Fibroblast of pulmonary artery (primary cell): ENCODE measurements at places on chromosomes 7 and 10.
A peak's percentile ranks its signal among the peaks of the same experiment; 100 is the strongest.

DNA sequence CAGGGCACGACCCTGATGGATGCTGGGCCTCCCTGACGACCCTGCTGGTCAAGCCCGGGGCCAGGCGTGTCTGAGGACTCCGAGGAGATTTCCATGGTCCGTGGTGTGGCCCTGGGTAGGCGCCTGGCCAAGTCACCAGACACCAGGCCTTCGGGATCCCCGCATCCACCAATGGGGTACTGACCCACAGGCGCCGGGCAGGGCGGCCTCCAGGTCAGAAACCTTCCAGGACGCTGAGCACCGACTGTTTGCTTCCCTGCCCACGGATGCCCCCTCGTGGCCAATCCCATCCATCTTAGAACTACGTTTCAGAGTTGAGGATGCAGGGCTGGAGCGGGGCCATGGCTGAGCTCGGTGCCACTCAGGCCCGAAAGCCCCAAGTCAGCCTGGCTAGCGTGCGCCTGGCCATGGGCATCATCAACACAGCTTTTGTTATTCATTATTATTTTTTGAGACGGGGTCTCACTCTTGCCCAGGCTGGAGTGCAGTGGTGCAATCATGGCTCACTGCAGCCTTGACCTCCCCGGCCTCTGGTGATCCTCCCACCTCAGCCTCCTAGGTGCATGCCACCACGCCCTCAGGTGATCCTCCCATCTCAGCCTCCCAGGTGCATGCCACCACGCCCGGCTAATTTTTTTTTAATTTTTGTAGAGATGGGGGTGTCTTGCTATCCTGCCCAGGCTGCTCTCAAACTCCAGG is 7.1 kb upstream of the AMZ1 start:
- DNase-seq: peak; percentile 73

DNA sequence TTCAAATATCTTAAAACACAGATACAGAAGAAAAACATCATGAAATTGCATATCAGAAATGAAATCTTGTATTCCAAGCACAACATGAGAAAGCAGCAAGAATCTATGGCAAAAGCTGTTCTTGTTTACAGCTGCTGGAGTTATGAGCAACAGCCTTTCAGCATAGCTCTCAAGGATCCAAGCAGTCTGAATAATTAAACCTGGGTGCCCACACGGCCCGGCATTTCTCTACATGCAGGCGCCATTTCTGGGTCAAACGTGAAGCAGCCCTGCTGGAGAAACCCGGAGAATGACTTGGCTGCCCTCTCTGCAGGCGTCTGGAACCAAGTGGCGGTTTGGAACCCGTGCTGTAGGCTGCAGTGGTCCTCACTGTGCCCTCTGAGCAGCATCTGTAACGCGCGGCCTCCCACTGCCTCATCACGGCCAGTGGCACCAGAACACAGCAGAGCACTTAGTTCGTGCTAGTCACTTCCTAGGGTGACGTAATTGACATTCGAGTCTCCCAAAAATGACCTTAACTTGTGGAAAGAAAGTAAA is 213.0 kb downstream of the TCERG1L start:
- no peak for DNase-seq

DNA sequence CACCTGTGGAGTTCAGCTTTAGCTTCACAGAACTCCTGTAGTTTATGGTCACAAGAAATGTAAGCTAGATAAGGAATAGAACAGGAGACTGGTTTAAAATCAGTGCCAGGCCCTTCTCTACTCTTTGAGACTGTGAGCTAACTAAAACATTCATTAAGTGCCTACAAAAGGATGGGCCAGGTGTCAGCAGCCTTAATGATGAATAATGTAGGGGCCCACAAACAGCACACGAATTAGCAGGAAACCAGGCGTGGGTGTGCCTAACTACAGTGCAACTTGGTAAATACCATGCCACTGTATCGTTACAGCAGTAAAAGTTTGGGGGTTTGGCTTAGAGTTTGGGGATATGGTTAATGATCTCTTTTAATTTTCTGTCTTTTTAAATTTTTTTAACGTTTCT is 6.1 kb upstream of the ABLIM1 start:
- no peak for DNase-seq

DNA sequence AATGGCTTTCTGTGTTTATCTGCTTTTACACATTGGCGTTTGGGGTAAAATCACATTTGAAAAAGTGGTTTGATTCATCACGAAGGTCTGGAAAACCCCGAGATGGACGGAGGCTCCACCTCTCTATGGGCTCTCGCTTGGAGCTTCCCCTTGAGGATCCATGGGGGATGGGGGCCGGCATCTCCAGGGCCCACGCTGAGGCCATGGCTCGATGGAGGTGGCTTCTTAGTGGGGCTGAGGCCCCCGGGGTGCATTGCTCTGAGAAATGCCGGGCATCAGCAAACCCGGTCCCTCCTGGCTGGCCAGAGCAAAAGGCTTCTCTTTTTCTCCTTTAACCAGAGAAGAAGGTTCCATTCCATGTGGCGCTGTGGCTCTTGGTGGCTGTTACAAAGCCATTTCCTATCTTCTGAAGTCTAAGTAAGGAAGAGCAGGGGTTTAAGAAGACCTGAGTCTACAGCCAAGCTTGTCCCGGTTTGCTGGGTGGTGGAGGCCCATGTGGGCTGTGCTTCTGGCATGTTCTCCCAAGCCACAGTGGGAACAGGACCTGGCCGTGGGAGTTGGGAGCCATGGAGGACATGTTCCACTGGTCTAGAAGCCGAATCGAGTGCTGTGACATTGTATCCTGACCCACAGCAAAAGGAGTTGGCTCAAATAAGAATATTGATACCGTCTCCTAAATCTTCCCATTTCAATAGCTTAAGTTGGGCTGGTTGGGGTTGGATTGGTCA is 243.5 kb upstream of the PITRM1 start:
- no peak for DNase-seq

DNA sequence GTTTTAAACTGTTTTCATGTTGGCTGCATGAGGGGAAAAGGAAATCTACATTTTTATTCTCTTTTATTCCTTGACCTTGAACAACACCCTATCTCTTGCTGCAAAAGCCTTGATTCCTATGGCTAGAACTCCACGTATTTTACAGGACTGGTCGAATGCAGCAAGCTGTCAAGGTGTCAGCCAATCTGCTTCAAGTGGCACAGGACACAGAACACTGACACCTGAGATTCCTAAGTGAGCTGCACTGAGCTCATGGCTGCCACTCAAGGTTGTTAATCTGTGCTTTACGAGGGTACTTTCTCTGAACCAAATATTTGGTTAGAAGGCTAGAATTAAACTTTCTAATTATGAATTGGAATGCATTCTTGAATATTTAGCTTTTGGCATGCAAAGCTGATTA is 349.7 kb upstream of the COBL start:
- no peak for DNase-seq

DNA sequence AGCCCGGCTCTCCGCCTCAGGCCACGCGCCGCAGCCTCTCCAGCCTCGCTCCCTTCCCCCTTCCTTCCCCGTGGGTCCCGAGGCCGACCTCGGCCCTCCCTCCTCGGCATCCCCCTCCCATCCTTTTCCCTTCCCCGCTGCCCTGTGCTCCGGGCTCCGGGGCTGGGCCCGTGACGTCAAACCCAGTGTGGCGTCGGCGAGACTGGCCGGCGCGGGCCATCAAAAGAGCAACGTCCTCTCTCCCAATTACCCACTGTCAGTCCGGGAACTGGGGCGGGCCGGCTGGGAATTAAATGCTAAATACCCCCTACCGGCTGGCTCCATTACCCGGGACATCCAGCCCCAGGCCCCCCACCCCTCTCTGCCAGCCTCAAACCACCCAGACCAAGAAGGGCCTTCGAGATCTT is 2.6 kb upstream of the GATA3 start:
- no peak for DNase-seq

DNA sequence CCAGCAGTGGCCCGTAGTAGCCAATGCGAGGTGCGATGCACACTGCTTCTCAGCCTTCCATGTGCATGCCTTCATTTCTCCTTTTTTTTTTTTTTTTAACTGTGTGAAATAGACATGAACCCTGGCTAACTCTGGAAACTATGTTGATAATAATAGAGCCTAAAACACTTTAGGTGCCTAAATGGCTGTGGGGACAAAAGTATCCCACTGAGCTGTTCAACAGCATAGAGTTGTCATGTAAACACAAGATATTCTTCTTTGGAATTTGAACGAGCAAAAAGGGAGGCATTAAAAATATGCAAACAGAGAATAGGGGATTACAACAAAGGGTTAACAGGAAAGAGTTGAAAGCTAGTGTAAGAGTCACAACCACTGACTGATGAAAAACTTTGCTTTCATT is 162.1 kb upstream of the NOBOX start:
- DNase-seq: no peak
